ENCODE measurements at places on chromosomes 6 and 20.

- peak; percentile 59 for DNase-seq
Observed at GRCh38 chr6:44661221-44662008, 273.9 kb downstream of the CDC5L start.

GRCh38 chr20:52132337-52132736 lies 59.2 kb downstream of the ZFP64 start:
- no peak for DNase-seq

DNA sequence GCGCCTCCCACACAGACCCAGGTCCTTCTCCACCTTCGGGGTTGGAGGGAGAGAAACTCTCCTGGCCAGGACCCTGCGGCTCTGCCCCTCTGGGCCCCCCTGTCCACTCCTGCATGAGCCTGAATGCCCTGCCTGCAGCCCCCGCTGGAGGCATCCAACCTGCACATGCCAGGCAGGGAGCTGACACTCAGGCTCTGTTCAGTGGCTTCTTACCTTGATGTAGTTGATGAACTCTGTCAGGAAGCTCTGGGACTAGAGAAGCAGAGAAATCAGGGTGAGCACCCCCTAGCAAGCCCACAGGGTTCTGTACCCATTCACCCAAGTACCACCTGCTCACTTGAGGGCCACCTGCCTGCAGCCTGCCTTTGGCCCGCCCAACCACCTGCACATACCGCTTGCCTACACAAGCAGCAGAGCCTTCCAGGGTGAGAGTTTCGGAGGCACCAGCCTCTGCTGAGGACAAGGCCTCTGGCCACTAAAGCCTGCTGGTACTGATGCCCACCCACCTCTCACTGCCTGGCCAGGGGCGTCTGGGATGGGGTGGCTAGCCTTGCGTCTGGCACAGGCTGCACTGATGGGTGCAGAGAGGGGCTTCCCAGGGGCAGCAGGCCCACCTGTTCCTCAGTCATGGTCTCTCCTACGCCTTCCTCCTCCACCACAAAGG lies 9.7 kb downstream of the DDRGK1 start:
- DNase-seq: no peak

DNA sequence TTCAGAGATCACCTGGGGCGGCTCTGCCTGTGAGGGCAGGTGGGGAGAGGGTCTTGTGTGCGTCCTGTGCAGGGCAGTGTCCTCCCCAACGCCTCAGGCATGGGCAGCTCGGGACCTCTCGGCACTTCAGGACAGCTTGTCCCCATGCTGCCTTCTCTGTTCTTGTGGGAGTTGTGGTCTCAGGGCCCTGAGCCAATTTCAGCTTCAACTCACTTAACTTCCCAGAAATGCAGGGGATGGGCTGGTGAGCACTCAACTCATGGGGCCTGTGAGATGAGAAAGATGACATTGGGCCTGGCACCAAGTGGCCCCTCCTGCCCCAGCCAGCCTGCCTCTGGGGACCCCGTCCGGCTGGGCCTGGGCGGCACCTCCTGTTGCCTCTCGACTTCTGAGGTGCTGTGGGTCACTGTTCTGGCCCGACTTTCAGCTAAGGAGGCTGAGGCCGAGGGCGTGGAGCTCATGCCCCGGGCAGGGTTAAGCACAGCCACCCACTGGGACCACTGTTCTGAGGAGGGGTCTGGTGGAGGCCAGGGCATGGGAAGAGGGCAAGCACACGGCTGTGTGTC lies 6.7 kb downstream of the RGS19 start:
- no peak for DNase-seq

DNA sequence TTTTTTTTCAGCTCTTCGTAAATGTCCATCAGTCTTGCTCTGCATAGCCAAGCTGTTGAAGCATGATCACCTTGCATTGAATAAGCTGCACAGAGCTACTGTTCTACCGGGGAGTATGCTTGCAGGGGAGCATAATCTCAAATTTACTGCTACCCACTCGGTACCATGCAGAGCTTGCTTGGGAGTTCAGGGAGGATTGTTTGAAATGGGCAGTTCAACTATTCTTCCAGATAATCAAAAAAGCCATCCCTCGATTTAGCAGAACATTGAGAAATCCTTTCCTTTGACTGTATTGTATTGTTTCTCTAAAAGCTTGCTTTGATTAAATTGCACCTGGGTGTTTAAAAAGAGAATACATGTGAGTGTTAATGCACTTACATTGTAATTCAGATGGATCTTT lies 332.6 kb downstream of the UTRN start:
- no peak for DNase-seq

DNA sequence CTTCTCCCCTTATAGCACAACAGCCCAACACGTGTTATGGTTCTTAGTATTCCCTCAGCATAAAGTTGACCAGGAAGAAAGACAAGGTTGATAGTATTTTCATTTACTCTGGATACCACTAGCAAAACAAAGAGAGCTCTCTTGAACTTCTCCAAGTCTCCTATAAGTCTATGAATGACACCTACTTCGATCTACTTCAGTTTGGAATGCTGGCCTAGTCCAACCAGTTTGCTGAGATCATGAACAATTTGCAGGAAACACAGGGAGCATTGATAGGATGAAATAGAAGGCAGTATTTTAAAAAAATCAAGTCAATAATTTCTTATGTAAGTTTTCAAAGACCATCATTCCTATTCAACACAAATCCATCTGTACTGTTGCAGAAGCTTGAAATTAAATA lies 93.6 kb downstream of the GJA10 start:
- DNase-seq: no peak

GRCh38 chr6:1191141-1191630 lies 120.7 kb upstream of the FOXQ1 start:
- DNase-seq: no peak

All from fibroblast of skin of left quadriceps (primary cell).